Effector memory CD4-positive, alpha-beta T cell (primary cell): ENCODE measurements at places on chromosomes 6 and 20.

DNA sequence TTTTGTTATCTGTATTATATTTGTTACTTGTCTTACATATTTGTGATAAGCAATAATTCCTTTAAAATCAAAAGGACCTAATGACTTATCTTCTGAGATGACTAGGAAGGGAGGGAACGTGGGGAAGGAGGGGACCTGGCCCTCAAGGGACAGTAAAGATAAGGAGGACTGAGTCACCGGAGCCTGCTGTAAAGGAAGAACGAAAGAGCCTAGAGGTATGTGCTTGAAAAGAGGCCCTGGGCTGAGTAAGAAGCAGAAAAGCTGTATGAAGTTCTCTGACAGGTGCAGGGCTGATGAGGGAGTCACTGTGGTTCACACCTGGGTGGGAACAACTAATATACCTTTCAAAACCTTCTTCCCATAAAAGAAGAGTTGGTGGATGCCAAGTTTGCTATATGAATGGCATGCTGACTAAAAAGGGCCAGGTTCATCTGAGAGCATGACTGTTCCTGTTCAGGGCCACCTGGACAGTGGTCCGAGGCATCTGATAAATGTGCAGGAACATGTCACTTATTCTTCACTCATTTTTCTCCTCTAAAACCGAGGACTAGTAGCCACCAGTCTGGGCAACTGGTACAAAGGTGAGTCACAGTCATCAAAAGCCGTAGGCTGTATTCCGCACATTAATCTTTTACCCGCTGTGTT lies 111.3 kb downstream of the TNFAIP3 start:
- H3K4me1 ChIP-seq, result peaks cover 23% of the 10 kb centered on the region
- no peak for DNase-seq
- no peaks in the 10 kb centered on the region for H3K36me3 ChIP-seq
- H3K27me3 ChIP-seq, result no peaks in the 10 kb centered on the region

GRCh38 chr6:28758046-28758817 lies 165.6 kb downstream of the TRIM27 start:
- H3K4me1 ChIP-seq, result no peaks in the 10 kb centered on the region
- no peak for DNase-seq
- no peak overlapping the region for H3K4me3 ChIP-seq
- H3K36me3 ChIP-seq, result no peaks in the 10 kb centered on the region
- H3K27me3 ChIP-seq, result peaks cover 5% of the 10 kb centered on the region

DNA sequence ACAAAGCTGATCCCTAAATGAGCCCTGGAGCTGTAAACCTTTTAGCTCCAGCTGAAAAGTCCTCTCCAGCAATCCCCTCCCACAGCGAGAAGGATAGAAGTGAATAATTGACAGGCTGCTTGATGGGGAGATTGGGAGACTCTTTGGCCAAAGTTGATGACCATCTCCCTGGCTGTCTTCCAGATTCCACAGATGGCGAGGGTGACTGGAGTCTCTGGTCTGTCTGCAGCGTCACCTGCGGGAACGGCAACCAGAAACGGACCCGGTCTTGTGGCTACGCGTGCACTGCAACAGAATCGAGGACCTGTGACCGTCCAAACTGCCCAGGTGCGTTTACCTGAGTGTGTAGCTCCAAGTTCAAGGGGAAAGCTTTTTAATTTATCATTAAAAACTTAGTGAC lies 67.3 kb downstream of the ISM1 start:
- DNase-seq, result no peak
- H3K27me3 ChIP-seq, result no peaks in the 10 kb centered on the region
- H3K4me1 ChIP-seq, result no peaks in the 10 kb centered on the region
- H3K27ac ChIP-seq, result no peak overlapping the region

DNA sequence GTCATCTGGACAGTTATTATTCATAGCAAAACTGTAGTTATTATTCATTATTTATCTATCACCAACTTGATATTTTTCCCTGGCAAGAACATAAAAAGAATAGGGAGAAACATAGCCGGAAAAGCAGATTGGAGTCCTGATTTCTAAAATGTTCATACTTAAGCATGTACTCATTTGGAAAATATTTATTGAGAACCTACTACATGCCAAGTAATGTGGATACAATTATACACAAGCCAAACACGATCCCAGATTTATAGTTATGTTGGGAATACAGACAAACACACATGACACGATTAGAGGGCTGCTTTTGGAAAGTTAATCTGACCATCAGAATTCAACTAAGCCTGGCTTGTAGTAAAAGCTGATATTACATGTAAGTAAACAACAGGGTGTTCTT lies 30.7 kb downstream of the ARHGAP18 start:
- peaks cover 7% of the 10 kb centered on the region for H3K4me1 ChIP-seq
- no peaks in the 10 kb centered on the region for H3K27me3 ChIP-seq
- H3K36me3 ChIP-seq, result no peaks in the 10 kb centered on the region
- no peak overlapping the region for H3K27ac ChIP-seq

GRCh38 chr6:158626360-158627167 lies 18.0 kb downstream of the DYNLT1 start:
- no peaks in the 10 kb centered on the region for H3K4me1 ChIP-seq
- H3K27me3 ChIP-seq, result no peaks in the 10 kb centered on the region
- peaks cover 66% of the 10 kb centered on the region for H3K36me3 ChIP-seq

- no peaks in the 10 kb centered on the region for H3K27me3 ChIP-seq
- no peaks in the 10 kb centered on the region for H3K36me3 ChIP-seq
- no peak overlapping the region for H3K4me3 ChIP-seq
- no peak overlapping the region for H3K27ac ChIP-seq
- DNase-seq, result no peak
These were observed 130.3 kb upstream of the LY86 start for GRCh38 chr6:6458172-6458571.

- no peak overlapping the region for H3K27ac ChIP-seq
- H3K27me3 ChIP-seq, result no peaks in the 10 kb centered on the region
- H3K4me1 ChIP-seq, result no peaks in the 10 kb centered on the region
- H3K4me3 ChIP-seq, result no peak overlapping the region
These were observed 28.8 kb upstream of the MYLK2 start for GRCh38 chr20:31790401-31790800.

- peak; percentile 19 for DNase-seq
- peak overlapping the region; percentile 33 for H3K27ac ChIP-seq
- peak overlapping the region; percentile 30 for H3K4me3 ChIP-seq
- H3K4me1 ChIP-seq, result peaks cover 6% of the 10 kb centered on the region
These were observed 21.6 kb upstream of the TULP4 start for GRCh38 chr6:158290659-158291058.

- no peak for DNase-seq
- no peak overlapping the region for H3K27ac ChIP-seq
- no peaks in the 10 kb centered on the region for H3K4me1 ChIP-seq
- H3K27me3 ChIP-seq, result no peaks in the 10 kb centered on the region
- H3K36me3 ChIP-seq, result no peaks in the 10 kb centered on the region
These were observed 114.6 kb downstream of the VEGFA start for GRCh38 chr6:43884652-43885022.

- DNase-seq, result no peak
- no peak overlapping the region for H3K4me3 ChIP-seq
- H3K4me1 ChIP-seq, result no peaks in the 10 kb centered on the region
- H3K27ac ChIP-seq, result no peak overlapping the region
These were observed 160.1 kb downstream of the SIM1 start for GRCh38 chr6:100304575-100304974.

DNA sequence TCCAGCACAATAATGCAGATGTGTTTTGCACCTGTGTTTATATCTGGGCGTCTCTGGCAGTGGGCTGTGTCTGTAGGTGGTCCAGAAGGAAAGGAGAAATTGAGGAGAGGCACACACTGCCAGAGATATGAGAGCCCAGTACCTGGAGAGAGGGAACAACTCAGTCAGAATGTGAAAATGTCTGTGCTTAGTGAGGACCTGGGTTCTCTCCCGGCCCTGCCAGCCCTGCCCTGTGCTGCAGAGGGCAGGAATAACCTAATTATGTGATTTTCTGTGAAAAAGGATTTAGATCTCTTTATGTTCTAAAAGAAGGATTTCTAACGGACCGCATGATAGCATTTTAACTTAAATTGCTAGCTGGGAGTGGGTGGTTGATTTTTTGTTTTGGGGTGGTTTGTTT lies 8.3 kb upstream of the EXOC2 start:
- no peaks in the 10 kb centered on the region for H3K27me3 ChIP-seq
- H3K4me3 ChIP-seq, result no peak overlapping the region
- DNase-seq, result no peak

DNA sequence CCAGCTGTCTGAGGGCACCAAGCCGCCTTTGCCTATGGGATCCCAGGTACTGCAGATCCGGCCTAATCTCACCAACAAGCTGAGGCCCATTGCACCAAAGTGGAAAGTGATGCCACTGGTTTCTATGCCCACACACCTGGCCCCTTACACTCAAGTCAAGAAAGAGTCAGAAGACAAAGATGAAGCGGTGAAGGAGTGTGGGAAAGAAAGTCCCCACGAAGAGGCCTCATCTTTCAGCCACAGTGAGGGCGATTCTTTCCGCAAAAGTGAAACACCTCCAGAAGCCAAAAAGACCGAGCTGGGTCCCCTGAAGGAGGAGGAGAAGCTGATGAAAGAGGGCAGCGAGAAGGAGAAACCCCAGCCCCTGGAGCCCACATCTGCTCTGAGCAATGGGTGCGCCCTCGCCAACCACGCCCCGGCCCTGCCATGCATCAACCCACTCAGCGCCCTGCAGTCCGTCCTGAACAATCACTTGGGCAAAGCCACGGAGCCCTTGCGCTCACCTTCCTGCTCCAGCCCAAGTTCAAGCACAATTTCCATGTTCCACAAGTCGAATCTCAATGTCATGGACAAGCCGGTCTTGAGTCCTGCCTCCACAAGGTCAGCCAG lies 283.0 kb downstream of the TSHZ2 start:
- no peak for DNase-seq
- H3K27ac ChIP-seq, result no peak overlapping the region
- H3K27me3 ChIP-seq, result no peaks in the 10 kb centered on the region
- no peak overlapping the region for H3K4me3 ChIP-seq

- H3K27ac ChIP-seq, result no peak overlapping the region
- peaks cover 17% of the 10 kb centered on the region for H3K4me1 ChIP-seq
- H3K36me3 ChIP-seq, result no peaks in the 10 kb centered on the region
- DNase-seq, result no peak
- H3K4me3 ChIP-seq, result no peak overlapping the region
These were observed 4.3 kb downstream of the VSX1 start for GRCh38 chr20:25077610-25078169.

DNA sequence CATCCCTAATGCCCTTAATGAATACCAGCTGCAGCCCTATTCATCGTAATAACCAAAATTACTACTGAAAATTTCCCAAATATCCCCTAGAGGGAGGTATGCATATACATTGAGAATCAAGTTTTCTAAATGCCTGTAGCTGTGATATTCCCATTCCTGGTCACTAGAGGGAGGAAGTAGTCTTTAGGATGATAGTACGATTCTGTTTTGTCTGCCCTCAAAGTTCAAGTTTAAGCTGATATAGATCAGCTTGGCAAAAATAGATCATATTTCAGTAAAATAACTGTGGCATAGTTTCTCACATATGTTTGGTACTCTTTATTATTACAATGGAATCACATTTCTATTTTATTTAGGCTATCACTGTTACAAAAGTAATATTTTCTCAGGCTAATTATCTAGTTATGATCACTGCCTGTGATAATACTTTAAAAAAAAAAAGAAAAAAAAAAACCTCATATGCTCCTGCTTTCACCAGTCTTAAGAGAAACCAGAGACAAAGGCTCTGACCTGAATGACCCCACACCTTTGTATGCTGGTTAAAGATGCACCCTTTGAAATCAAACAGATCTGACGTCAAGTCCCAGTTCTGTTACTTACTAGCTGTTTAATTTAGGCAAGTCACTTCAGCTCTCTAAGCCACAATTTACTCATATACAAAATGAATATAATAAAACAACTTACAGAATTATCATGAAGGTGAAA lies 11.0 kb downstream of the TSPYL1 start:
- no peak for DNase-seq
- H3K36me3 ChIP-seq, result peaks cover 15% of the 10 kb centered on the region
- no peak overlapping the region for H3K27ac ChIP-seq
- no peak overlapping the region for H3K4me3 ChIP-seq
- no peaks in the 10 kb centered on the region for H3K27me3 ChIP-seq

DNA sequence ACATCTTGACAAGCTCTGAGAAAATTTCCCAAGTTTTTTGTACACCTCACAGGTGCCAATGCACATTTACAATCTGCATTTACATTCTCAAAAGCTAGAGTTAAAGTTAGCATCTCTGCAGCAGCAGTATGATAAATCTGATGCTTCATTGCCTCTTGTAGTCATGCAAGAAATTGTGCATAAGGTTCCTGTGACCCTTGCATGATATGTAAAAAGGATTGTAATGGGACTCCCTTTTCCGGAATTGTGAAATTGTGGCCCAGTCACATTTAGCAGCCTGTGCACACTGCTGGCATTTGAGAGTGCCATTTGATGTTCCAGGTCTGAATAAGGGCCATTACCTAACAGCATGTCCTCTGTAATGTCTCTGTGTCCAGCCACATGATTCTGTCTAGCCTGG lies 24.1 kb downstream of the HLA-DRB1 start:
- H3K27me3 ChIP-seq, result no peaks in the 10 kb centered on the region
- no peaks in the 10 kb centered on the region for H3K4me1 ChIP-seq
- DNase-seq, result no peak
- no peaks in the 10 kb centered on the region for H3K36me3 ChIP-seq

- no peak overlapping the region for H3K4me3 ChIP-seq
- no peaks in the 10 kb centered on the region for H3K4me1 ChIP-seq
- no peak overlapping the region for H3K27ac ChIP-seq
- H3K27me3 ChIP-seq, result no peaks in the 10 kb centered on the region
- no peaks in the 10 kb centered on the region for H3K36me3 ChIP-seq
- DNase-seq, result no peak
These were observed 42.2 kb downstream of the FLRT3 start for GRCh38 chr20:14295238-14295637.

- no peak overlapping the region for H3K4me3 ChIP-seq
- no peaks in the 10 kb centered on the region for H3K36me3 ChIP-seq
- no peaks in the 10 kb centered on the region for H3K4me1 ChIP-seq
- no peak overlapping the region for H3K27ac ChIP-seq
- no peak for DNase-seq
- no peaks in the 10 kb centered on the region for H3K27me3 ChIP-seq
These were observed 337.8 kb downstream of the THBS2 start for GRCh38 chr6:168915855-168916254.

DNA sequence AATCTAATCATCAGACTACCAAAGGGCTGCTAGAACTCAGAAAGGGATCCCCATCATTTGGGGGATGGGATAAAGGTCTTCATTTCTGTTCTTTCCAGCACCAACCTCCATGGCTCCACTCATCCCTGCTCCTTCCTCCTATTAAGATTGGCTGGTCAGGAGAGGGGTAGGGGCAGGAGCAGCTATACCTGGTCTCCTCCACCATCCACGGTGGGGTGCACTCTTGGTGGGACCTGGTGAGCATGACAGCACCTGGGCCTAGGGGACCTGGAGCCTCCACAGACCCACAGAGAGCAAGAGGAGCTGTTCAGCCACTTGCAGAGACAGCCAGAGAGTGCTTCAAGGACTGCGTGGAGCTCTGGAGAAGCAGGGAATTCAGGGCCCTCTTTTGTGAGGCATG lies 6.1 kb upstream of the ULBP2 start:
- H3K36me3 ChIP-seq, result no peaks in the 10 kb centered on the region
- H3K4me1 ChIP-seq, result peaks cover 16% of the 10 kb centered on the region
- no peak overlapping the region for H3K4me3 ChIP-seq
- peaks cover 66% of the 10 kb centered on the region for H3K27me3 ChIP-seq
- H3K27ac ChIP-seq, result no peak overlapping the region

GRCh38 chr6:165621940-165622339 lies 41.1 kb downstream of the PDE10A start:
- H3K36me3 ChIP-seq, result no peaks in the 10 kb centered on the region
- no peaks in the 10 kb centered on the region for H3K27me3 ChIP-seq
- DNase-seq, result no peak
- H3K4me1 ChIP-seq, result no peaks in the 10 kb centered on the region
